Activated CD8-positive, alpha-beta T cell treated with anti-CD3 and anti-CD28 coated beads for 36 hours (primary cell): ENCODE measurements at places on chromosomes 5 and 9.

DNA sequence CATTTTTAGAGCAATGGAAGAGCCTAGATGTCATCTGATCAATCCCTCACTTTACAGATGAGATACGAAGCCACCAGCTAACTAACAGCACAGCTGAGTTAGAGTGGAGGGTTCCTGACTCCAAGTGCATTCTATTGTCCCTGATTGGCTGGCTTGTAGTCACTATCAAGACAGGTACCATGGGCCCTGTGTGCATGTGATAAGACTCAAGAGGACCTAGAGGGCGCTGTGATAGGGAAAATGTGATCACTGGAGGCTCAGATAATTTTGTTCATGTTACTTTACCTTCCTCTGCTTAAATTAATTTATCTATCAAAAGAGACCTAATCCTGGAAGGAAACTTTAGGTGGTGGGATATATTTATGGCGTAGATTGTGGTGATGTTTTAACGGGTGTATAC is 19.5 kb upstream of the SNAPC3 start:
- peak; percentile 34 for DNase-seq

DNA sequence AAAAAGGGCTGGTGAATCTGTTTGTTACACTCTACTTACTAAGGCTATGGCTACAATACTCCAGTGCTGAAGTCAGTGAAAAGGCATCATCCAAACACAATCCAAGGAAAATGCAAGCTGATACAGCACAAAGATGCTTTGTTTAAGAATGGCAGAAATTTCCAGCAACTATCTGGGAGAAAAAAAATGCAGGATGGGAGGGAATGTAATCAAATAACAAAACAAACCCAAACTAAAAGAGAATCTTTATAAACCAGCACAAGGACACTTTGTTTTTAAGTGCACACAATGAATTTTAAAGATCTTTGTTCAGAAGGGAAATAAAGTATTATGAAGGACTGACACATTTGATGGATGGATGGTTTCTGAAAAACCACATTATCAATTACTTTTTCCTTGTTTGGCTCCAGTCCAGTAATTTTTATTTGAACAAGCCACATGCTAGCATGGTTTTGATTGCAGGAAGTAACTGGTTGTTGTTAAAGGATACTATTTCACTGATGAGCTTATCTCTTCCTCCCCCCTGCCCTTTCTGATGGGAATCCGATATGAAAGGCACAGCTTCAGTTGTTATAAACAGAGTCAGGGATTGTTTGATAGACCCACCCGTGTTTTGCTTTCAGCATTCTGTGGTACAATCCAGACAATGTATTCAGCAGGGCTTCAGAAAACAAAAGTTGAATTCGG is 12.1 kb upstream of the TLE4 start:
- no peak for DNase-seq

GRCh38 chr9:34343605-34344004 is 14.2 kb downstream of the NUDT2 start:
- no peak for DNase-seq

DNA sequence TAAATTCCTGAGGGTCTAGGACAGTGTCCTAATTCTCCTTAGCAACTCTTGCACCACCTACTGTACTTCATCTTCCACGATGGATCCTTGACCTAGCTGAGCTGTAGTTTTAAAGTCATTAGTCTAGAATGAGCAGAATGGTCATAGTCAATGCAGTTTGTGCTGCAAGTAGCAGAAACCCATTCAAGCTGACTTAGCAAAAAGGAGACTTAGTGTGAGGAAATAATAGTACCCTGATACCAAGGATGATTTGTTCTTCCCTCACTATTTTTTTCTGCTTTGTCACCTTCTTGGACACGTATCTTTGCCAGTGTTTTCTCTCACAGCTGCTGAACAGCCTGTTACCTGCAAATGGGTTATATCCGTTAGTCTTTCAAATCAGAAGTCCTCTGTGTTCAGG is 5.3 kb downstream of the MFAP3 start:
- DNase-seq: no peak

DNA sequence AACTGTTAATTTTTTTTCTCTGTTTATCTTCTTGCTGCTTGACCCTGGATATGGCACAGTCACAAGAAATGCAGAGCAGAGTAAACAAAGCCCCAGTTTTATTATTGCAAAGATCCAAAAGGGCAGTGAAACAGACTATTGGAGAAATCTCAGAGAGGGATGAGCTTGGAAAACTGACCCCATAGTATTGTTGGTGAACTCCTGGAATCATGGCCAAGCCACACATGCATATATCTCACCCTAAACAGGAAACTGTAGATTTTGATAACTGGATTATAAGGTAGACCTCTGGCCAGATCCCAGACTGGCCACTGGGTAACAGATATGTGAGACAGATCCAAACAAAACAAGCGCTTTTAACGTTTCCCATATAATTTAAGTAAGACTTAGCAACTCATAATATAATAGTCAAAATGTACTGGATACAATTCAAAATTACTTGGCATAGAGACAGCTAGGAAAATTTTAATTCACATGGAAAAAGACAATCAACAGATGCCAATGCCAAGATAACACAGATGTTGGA is 263.5 kb upstream of the SEMA6A start:
- no peak for DNase-seq

DNA sequence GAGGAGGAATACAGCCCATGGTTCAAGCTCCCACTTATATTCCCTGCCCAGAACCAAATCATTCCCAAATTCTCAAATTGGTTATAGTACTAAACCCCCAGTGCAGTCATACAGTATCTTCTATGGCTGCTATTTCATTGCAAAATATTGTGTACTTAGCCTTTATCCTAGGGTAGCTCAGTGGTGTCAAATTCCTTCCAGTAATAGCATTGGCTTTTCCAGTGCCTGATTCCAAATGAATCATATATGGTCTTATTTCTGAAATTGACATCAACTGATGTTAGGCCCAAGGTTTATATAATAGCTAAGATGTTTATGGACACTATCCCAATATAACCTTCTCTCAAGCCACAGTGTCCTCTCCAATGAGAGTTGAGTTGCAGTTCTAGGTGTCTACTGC is 256.7 kb downstream of the NDUFS4 start:
- no peak for DNase-seq

- no peak for DNase-seq
Measured at GRCh38 chr5:147853372-147853987, 22.0 kb upstream of the SPINK1 start.

DNA sequence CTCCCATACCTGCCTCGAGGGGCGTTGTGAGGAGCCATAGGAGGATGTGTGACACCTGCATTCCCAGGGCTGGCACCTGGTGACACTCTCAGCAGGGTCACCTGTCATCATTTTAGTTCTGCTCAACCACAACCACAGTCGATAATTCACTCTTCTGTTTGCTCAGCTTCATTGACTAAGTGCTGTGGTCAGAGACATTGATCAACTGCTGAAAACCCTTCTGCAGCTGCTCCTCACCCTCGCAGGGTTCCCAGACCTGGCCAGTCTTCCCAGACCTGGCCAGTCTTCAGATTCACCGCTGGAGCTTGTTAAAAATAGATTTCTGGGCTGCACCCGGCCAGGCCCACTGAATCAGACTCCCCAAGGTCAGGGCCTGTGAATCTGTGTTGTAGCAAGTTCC is 92.8 kb downstream of the MVB12B start:
- no peak for DNase-seq

DNA sequence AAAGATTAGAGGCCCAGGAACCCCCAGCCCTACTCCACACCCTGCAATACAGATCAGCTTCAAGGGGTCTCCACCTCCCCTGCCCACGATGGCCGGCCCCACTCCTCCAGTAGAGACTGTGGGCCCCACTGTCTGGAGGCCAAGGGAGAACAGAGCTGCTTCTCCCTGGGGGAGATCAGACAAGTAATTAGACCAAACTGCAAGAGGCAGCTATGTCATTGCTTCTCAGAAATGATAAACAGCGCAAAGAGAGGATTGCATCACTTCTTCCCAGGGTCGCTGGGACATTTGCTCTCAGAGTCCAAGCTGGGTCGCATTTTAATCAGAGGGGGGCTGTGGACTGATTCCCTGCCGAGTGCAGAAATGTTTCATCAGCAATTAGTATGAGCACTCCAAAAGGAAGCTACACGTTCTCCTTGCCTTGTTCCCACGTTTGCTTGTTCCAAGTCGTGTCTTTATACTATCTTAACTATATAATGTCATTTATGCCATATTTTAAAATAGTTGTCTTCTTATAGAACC is 59.9 kb downstream of the ROPN1L start:
- DNase-seq: no peak
